ENCODE measurements at places on chromosomes 5 and 9.

DNA sequence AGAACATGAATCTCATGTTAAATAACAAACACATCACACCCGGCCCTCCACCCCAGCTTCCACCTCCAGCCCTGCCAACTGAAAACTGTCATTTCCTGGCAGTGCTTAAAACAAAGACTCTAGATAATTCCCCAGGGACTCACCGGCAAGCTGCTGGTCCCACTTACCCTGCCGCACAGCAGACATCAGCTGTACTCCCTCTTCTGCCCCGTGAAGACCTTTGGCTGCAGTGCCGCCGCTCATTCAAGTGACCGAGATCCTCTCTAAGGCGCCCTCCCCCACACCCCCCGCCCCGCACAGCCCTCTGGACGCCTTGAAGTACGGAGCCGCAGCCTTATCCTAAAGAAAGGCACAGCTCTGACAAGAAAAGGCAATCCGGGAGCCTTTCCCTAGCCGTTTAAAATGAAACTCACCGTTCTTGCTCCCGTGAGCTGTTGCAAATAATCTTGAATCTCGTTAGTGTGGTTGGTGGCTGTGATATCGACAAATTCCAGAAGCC is 434 bp downstream of the GLRX start:
- DNase-seq: peak; percentile 69

GRCh38 chr5:72531496-72532190 is 24.4 kb upstream of the ZNF366 start:
- no peak for DNase-seq

DNA sequence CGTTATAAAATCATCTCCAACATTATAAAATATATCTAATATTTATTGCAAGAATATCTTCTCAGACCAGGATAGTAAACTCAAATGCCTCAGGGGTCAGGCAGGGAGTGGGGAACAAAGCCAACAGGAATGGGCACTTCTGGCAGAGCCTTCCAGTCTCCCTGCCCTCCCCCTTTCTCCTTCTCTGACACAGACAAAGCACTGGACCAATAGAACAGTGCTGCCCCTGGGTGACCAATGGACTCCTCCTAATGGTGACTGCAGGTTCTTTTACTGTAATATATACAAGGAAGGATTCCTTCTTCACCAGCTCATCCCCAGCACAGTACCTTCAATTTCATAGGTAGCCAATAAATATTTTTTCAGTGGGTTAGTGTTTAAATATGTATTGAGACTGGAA is 31.1 kb upstream of the MAMDC2 start:
- no peak for DNase-seq

DNA sequence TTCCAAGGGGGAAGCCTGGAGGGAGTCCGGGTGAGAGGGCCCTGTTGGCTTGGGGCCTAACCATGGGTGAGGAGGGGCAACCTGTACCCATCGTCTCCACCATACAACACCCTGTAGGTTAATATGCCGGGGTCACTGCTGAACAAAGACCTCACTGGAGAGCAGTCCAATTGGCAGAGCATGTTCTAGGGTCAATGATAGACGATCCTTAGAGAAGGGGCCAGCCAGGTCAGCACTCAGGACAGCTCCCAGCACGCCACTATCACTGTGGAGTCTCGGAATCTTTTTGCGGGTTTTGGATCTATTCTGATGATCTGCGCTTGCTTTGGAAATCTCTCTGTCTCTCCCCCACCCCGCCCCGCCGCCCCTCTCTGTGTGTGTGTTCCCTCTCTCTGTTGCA is 218.4 kb upstream of the MVB12B start:
- DNase-seq: peak; percentile 43

- DNase-seq: peak; percentile 85
Observed at GRCh38 chr5:55601204-55601618, 66.4 kb upstream of the PLPP1 start.

GRCh38 chr5:19706776-19707175 is 281.2 kb downstream of the CDH18 start:
- DNase-seq: no peak

GRCh38 chr5:160118349-160119141 is 705 bp downstream of the PWWP2A start:
- no peak for DNase-seq

DNA sequence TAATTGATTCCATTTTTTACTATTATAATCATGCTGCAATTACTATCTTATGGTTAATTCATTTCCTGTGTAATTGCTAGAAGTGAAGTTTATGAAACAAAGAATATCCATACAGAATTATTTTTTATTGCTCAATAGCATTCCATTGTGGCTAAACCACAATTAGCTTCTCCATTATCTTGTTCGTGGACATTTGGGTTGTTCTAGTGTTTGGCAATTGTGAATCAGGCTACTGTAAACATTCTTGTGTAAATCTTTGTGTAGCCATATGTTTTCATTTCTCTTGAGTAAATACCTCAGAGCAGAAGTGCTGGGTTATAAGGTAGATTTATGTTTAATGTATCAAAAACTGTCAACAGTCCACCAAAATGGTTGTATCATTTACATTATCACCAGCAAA is 341.1 kb downstream of the MAT2B start:
- no peak for DNase-seq

DNA sequence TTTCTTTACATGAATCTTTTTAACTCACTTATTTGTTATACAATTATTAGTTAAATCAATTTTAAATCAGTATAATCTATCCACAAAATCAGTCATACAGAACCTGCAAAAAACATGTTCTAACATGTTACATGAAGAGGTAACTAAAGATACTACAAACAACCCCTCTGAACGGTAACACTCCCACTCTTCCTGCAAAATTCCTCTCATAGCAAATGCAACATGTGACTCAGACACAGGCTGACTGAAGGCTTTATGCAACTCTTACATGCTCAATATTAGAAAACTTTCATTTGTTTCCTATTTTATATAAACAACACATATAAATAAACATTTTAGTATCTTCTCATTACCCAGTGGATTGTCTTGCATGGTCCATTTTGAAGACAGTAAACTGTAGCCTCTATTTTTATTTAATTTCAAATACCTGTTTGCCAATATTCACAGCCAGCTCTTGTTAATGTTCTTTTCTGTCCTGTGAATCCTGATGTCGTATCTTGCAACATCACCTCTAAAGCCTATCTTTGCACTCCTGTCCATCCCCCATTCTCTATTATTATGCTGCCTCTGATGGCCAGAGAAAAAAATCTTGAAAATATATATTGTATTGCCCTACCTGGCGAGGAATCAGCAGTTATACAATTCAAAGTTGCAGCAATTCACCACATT is 100.5 kb upstream of the CCDC152 start:
- DNase-seq: no peak

DNA sequence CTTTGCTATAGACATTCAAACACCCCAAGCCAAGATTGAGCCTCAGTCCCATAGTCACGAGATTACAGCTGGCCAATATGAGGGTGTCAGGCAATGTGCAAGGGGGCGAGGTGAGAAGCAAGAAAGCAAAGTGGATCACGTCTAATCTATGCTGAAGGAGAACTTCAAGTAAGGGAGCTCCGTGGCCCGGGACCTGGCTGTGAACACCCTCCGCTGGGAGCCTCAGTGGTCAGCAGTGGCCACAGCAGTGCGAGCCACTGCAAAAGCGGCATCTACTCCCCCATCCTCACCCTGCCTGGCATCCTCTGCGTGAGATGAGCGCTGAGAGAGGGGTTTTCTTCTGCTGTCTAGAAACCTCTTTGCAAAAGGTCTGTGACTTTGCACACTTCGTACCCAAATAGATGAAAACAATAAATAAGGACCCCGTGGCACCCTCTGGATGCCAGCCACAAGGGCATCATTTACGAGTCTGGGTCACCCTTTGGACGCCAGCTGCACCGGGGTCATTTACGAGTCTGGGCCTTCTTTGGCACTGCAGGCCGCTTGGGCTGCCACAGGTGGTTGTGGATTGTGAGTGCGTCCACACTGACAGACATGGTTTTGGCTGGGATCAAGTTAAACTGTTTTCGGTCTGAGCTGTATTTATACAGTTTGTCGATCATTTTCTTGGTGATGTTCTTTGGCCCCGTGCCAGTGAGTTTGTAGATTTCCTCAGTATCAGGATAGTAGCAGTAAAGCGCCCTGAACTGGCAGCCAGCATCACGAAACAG is 96.4 kb downstream of the CAMSAP1 start:
- DNase-seq: no peak

Data from SJCRH30 (cell line).